Left kidney (tissue), 8 donors: ENCODE measurements at places on chromosomes 4 and X. TPM values are rescaled to one million over a fixed set of nuclear protein-coding genes. Genes with fewer than 3 reads are reported as not detected.

The SSX1 gene
- not detected for polyA plus RNA-seq

The TACC3 gene
- polyA plus RNA-seq, result 67.3 TPM

The FAM47E gene
- 9.4 TPM for polyA plus RNA-seq

GRCh38 chr4:88251924-88252323 is 32.4 kb downstream of the PPM1K start:
- DNase-seq, result no peak

DNA sequence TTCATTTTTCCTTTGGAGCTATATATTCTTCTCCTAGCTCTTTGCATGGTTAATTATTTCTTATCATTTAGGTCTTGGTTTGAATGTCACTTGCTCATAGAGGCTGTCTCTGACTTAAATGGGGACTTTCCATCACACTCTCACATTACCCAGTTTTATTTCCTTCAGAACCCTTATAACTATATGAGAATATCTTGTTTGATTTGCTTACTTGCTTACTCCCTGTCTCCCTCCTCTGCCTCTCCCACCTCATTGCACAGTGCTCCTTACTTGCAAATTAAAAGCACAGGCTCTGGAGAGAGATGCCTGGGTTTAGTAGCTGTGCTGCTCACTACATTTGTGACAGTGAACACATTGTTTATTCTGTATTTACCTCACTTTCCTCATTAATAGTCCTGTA is 174.6 kb downstream of the SOWAHB start:
- no peak for DNase-seq

The FRAS1 gene
- polyA plus RNA-seq, result 87.6 TPM

- no peak for DNase-seq
Measured at GRCh38 chr4:98784947-98785706, 126.7 kb upstream of the TSPAN5 start.

DNA sequence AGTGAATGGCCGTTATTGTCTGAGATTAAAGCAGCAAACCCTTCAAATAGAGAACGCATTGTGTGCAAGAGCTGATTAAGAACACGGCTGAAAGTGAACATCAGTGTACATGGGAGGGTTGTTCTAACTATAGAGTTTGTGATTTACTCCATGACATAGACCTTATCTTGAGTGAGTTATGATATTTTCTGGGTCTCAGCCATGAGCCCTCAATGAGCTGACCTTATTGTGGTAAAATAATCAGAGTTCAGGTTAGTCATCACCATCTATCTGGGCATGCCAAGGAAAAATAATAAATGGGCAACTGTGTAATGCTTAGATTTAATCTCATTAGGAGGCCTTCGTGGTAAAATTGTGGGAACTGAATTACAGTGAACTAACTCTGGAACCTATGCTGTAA is 33.2 kb upstream of the CLDN24 start:
- no peak for DNase-seq
